CD4-positive, CD25-positive, alpha-beta regulatory T cell (primary cell): ENCODE measurements at places on chromosomes 3 and 15. TPM values are rescaled to one million over a fixed set of nuclear protein-coding genes. Genes with fewer than 3 reads are reported as not detected.

- no peak for DNase-seq
Observed at GRCh38 chr15:34059946-34060345, 20.9 kb upstream of the AVEN start.

GRCh38 chr3:4994823-4995499, 15.7 kb downstream of the BHLHE40 start:
- DNase-seq, result no peak

DNA sequence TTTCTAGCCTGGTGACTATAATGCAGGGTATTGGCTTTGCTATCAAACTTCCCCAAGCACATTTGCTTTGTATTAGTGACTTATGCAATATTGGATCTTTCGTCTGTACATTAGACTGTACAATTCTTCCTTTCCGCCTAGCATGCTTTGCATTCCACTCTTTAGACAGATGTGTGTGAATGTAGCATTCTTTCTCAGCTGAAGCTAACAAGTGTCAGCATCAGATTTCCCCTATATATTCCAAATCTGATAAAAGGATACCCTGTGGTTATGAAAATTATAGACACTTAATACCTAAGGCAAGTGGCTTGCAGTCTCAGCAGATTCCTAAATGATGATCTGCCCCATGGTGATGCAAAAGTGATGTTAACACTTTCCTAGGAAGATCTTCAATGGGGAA, 360.1 kb downstream of the CNTN4 start:
- DNase-seq, result no peak

Gene REC114
- not detected for total RNA-seq

Gene GOLGA6L10
- 2.3 TPM for total RNA-seq

Gene SPATA12
- not detected for total RNA-seq

DNA sequence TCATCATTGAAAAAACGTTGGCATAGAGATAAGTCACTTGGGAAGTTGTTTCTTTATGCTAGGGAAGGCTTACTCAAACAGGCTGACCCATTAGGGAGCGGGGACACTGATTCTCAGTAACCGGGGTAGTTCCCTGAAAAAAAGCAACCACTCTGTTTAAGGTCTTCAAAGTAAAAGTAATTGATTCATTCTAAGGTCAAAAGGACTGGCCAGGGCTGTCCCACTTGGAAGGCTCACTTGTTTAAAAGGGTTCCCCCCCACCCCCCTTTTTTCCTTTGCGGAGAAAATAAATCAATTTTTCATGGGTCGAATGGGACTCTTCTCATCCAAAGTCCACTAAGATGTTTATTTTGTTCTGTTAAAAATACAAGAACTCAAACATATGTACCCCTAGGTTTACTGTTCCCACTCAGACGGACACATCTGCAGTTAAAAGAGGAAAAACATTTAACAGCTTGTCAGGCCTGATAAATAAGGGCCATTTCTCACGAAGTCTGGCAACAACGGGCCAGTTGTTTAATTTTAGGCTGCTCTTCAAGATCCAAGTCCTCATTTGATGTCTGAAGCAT, 53.0 kb downstream of the ARHGEF3 start:
- no peak for DNase-seq

GRCh38 chr3:198079771-198080520, 119.9 kb downstream of the LMLN start:
- DNase-seq, result peak; percentile 28

Gene PROS1
- 0.81 TPM for total RNA-seq

- DNase-seq, result no peak
Observed at GRCh38 chr3:181265750-181266333, 276.3 kb upstream of the DNAJC19 start.

DNA sequence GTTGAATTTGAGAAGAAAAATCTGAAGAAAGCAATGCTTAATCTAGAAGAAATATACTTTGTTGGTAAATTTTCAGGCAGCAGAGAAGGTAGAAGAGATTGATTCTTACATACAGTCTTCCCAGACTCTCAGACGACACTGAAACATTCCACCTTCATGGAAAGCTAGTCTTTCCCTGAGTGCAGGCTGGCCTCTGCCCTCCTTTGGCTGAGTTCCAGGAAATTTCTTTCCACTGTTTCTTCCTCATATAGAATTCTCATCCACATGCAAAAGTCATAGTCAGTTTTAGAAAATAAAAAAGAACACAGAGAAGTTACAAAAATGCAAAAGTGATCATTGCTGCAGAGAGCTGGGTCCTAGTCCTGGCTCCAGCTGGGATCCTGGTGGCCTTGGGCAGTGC, 142.5 kb upstream of the PRR23C start:
- no peak for DNase-seq

Gene PPP1R14D
- not detected for total RNA-seq

Gene GPR171
- total RNA-seq, result 26.8 TPM

DNA sequence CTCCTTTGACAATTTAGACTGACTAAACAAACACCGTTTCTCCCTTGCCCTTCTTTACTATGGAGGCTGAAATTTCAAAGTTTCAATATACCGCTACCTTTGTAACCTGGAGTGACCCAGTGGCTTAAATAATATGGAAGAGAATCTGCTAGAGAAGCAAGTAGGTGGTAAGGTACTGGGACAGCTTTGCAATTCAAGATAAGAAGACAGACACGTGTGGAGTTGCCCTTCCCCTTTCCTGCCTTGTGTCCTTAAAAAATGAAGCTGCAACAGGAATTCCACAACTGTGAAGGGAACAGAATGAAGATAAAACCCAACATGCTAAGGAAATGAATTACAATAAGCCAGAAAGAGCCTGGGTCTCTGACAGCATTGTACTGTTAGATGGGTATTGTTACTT, 26.4 kb downstream of the CBLB start:
- no peak for DNase-seq

Gene IMPG2
- total RNA-seq, result 0.35 TPM

DNA sequence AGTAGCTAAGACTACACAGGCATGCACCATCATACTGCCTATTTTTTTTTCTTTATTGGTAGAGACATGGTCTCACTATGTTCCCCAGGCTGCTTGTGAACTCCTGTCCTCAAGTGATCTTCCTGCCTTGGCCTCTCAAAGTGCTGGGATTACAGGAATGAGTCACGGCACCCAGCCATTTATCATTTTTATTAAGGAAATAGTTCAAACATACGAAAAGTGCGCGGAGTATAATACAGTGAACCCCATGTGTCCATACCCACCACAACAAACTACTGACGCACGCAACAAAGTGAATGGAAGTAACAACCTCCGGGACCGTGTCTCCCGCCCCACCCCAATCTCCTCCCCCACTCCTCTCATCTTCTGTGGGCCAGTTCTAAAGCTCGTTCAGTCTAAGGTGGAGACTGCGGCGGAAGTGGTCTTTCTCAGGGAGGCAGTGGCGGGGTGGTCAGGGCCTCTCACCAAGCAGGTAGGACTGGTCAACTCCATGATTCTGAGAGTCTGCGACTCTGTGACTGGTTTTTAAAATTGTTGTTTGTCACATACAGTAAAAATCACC, 42.1 kb downstream of the DNAJB8 start:
- no peak for DNase-seq

Gene CHRD
- total RNA-seq, result not detected

- peak; percentile 50 for DNase-seq
Observed at GRCh38 chr3:16338999-16339398, 74.0 kb downstream of the OXNAD1 start.

Gene PPIP5K1
- 34.0 TPM for total RNA-seq

Gene THAP10
- not detected for total RNA-seq

- DNase-seq, result no peak
Observed at GRCh38 chr15:71337197-71337845, 222.1 kb downstream of the THSD4 start.

- no peak for DNase-seq
Observed at GRCh38 chr3:59266551-59266950, 216.7 kb upstream of the CFAP20DC start.

GRCh38 chr3:157920822-157921700, 185.2 kb downstream of the SHOX2 start:
- DNase-seq, result no peak

Gene TMEM45A
- 0.39 TPM for total RNA-seq

DNA sequence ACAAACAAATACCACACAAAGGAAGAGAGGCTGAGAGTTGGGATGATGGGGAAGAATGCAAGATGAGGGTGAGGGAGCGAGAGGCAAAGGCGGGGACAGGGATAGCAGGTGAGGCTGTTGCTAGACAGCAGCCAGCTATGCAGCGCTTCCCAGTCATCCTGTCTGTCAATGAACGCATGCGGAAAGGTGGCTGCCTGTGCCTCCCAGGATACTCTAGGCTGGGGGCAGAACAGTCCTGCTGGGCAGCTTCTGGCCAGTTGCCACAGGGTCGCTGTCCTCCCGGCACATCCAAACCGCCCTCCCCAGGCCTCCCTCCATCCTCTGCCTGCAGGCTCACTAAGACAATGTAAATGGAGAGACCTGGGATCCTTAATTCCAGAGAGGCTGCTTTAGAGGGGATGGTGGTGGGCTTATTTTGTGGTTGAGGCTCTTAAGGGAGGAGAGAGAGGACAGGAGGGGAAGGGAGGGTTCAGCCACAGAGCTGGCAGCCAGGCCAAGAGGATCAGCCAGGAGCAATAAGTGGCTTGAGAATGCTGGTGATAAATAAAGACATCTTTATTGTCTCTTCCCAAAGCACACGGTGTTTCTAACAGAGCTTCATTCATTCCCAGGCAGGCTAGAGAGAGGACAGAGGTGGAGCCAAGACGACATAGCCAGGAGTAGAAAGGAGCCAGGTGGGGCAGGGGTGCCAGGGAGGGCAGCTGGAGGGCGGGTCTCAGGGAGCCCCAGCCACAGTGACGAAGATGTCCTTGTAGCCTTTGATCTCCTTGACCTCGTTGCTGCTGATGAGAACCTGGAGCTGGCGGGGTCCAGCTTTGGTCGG, 9.2 kb upstream of the TGM5 start:
- no peak for DNase-seq

DNA sequence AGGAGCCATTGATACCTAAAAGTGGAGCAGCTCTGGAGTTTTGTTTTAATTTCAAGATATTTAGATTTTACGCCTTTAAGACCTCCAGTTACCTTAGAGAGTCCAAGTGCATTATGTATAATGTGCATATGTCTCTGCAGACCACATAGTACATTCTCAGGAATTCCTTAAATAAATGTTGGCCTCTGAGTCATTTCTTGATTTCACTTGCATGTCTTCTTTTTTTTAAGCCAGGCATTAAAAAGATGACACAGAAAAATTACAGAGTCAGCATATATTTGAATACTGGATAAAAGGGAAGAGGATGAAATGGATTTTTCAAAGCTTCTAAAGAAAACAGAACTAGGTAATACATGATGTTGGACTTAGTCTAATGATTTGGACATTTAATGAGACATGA, 125.2 kb downstream of the TMCO5A start:
- no peak for DNase-seq

GRCh38 chr3:111813441-111813840, 45.6 kb upstream of the PHLDB2 start:
- no peak for DNase-seq

DNA sequence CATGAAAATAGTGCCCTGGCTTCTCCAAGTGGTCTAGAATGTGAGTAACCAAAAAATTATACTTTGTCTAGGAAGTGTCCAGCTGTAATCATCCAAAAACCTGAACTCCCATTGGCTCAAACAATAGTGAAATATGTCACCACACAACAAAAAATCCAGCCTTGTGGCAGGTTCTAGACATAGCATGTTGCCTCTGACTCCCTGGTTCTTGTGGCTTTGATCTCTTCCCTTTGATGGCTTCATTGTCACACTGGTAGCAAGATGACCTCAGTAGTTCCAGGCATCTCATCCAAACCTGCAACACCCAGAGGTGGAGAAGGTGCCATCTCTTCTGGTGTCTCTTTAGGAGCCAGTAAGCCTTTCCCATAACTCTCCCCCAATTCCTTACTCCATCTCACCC, 74.7 kb downstream of the CMSS1 start:
- DNase-seq, result no peak
